ENCODE measurements at places on chromosomes 13 and 19. TPM values are rescaled to one million over a fixed set of nuclear protein-coding genes. Genes with fewer than 3 reads are reported as not detected.

Gene USHBP1
- 0.26 TPM for total RNA-seq

Gene SHC2
- not detected for total RNA-seq

Gene SIGLEC9
- 4.8 TPM for total RNA-seq

Gene POLRMT
- total RNA-seq = 61.3 TPM
